ENCODE measurements at places on chromosomes 7 and 10. TPM values are rescaled to one million over a fixed set of nuclear protein-coding genes. Genes with fewer than 3 reads are reported as not detected.

DNA sequence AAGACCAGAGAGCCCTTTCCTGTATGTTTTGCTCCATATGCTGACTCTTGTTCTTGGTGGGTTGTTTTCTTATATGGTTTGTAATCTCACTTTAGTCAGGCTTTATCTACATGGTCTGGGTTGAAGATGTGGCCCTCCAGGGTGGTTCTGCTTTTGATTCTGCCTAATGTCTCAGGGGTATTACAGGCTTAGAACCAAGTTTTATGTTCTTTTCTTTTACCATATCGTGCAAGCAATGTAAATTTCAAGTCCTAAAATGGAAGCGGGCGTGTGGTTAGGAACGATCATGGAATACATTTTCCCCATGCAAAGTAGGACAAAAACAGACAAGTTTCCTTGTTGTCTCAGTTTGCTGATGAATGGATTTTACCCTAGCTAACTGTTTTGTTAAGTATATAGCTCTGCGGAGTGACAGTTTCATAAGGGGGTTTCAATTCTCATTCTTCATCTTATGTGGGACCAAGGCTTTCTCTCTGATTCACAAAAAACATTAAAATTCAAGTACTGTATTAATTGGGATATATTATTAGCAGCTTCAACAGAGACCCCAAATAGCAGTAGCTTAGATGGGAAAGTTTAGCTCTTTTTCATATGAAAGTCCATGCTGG is 58.7 kb downstream of the MTURN start:
- DNase-seq: no peak

DNA sequence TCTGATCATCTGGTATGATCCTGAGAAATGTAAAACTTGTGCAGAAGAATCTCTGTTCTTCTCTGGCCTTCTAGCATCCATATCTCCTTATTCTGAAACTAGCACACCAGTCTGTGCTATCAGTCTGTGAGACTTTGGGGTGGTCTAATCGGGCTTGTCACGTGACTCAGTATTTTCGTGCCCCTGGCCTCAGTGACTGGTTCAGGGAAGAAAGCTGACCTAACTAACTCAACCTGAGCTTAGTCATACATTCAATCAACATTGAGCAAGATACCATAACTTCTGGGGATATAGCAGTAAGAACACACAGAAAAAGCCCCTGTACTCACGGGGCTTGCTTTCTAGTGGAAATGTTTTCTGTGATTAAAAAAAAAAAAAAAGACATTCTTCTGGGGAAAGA is 109.3 kb downstream of the DKK1 start:
- no peak for DNase-seq

DNA sequence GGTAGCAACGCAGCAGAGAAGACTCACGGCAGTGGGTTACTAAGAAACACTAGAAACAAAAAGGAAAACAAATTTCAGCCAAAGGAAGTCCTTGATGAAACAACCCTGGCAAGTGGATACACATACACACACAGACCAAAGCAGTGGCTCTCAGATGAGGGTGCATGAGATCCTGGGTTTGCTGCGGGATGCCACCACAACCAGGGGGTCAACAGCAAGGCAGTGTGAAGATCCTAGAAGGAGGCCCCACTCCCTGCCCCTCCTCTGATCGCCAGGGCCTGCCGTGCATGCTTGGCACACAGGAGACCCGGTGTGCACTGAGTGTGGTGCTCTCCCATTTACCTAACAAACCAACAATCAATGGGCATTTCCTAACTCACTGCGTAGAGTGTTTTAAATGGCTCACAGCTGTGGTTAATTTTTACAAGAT is 252.3 kb upstream of the KLF14 start:
- DNase-seq: no peak

- DNase-seq: peak; percentile 94
These were observed 51.9 kb downstream of the DENND11 start for GRCh38 chr7:141649865-141650634.

PRSS37 gene
- not detected for total RNA-seq

ANKRD61 gene
- total RNA-seq: 0.15 TPM

SPAM1 gene
- total RNA-seq: not detected

- DNase-seq: no peak
These were observed 99.4 kb downstream of the RSU1 start for GRCh38 chr10:16717622-16718395.

GRCh38 chr7:55085511-55086412 is 66.9 kb downstream of the EGFR start:
- no peak for DNase-seq

DNA sequence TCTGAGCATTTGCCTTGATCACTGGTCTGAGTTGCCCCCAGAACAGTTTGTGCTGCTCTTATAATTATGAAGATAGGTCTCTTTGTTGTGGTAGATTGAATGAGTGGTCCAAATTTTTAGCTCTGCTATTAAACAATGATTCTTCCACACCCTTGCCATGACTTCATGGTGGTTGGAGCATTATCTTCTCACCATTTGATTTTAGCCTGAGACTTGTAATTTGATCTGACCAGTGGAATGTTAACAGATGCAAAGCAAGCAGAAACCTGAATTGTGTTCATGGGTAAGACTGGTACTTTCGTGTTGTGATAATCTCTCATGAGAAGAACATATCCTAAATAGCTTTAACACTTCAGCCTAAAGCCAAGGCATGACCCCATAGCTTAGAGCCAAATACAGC is 139.1 kb downstream of the TFPI2 start:
- no peak for DNase-seq

PLAU gene
- total RNA-seq: 5.4 TPM

AFAP1L2 gene
- total RNA-seq: 3.8 TPM

HGF gene
- total RNA-seq: 0.11 TPM

DNA sequence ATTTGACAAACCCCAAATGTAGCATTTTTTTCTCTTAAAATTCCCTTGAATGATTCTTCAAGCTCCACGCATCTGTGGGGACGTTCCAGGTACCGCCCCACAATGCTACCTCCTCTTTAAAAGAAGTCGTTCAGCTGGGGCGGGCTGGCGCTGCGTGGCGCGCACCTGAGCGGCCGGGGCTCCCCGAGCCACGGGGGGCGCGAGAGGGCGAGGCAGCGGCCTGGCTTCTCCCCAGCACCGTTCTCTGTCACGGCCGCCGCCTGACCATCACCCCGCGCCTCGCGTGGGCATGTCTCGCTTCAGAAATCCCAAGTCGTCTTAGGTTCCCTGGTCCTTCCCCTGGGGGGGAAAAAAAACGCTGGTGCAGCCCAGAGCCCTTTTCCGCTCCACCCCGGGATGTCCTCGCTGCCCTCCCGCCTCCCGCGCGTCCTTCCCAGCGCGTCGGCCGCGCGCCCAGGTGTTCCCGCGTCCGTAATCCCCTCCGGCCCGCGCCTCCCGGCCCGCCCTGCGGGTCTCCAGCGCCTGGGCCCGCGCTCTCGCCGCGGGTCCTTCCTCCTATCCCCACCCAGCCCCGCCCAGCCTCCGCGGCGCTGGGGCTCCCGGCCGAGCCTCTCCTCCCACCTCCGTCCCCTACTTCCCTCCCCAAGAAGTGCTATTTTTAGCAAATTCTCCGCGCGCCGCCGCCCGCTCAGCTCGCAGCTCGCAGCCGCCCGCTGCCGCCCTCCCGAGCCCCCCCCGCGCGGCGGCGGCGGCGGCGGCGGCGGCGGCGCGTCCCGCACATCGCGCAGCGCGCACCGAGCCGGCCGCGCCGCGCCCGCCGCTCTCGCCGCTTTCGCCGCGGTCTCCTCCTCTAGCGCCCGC is 58.7 kb upstream of the PRPS1L1 start:
- peak; percentile 36 for DNase-seq

GRCh38 chr7:158067219-158067930 is 520.2 kb downstream of the PTPRN2 start:
- no peak for DNase-seq

CLRN3 gene
- total RNA-seq: not detected

GRCh38 chr7:28115261-28115660 is 65.3 kb downstream of the JAZF1 start:
- DNase-seq: no peak

GRCh38 chr10:35192645-35193249 is 66.1 kb downstream of the CREM start:
- DNase-seq: peak; percentile 58

GRCh38 chr7:50369143-50370026 is 64.9 kb downstream of the IKZF1 start:
- peak; percentile 43 for DNase-seq

DNA sequence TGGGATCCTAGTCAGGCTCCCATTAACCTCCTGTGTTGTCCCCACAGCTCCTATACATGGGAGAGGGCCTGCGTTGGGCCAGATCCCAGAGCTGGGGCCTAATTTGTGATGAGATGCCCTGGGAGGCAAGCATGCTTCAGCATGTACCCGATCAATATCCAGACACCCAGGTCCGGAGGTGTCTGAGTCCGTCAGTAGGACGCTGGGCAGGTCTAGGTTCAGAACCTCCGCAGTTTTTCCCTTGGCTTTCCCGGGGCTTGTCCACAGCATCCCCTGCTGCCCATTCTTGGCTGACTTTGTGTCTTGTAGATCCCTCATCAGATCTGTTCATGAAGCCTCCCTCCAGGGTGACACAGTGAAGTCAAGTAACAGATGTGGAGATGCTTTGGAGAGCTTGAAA is 32.7 kb upstream of the RBAK start:
- DNase-seq: peak; percentile 1

DEPP1 gene
- total RNA-seq: 34.0 TPM

DNA sequence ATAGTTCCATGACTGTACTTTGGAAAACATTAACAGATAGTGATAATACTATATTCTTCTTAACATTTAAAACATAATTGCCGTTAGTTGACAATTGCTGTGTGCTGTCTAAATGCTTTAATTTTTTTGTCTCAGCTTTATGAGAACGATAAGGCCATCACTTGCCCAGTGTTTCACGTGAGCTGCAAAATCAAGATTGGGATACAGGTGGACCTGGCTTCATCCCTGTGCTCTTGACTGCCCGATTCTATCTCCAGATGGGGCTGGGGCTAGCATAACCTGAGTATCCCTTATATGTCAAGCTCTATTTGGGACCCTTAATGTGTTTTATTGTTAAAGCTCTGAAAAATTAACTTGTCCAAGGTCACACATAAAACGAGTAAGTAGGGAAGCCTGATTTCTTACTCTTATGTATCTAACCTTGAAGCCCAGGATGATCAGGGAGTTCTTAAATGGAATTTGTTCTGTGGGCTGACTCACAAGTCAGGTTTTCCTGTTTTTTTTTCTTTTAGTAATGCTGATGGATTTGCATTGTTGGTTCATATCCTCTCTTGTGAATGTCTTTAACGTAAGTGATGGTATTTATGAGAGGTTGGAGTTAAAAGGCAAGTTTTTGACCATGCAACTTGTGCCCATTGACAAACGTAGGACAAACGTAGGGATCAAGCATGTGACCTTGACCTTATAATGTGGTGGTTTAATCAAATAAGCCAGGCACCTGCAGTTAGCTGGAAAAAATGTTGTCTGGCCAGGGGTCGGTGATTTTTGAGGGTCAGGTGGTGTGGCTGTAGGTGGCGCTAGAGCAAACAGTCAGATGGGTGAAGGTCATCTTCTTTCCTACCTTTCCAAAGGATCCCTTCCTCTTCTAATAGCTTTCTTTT is 3.6 kb downstream of the PRKAR2B start:
- DNase-seq: no peak

- no peak for DNase-seq
These were observed 63.4 kb downstream of the RAMP3 start for GRCh38 chr7:45220846-45221618.

CAV1 gene
- total RNA-seq: 0.69 TPM

GRCh38 chr7:30526163-30526562 is 21.5 kb upstream of the GGCT start:
- DNase-seq: no peak

ACBD7 gene
- 4.2 TPM for total RNA-seq

NKX2-3 gene
- not detected for total RNA-seq

GRCh38 chr10:102120142-102120990 is at the start of gene LDB1:
Gene LDB1 (minus strand): TSS chr10:102120368. CDS start chr10:102120110, 258 bp downstream.
- DNase-seq: peak; percentile 89

GRCh38 chr7:146943483-146943882 is 826.9 kb downstream of the CNTNAP2 start:
- DNase-seq: no peak

DNA sequence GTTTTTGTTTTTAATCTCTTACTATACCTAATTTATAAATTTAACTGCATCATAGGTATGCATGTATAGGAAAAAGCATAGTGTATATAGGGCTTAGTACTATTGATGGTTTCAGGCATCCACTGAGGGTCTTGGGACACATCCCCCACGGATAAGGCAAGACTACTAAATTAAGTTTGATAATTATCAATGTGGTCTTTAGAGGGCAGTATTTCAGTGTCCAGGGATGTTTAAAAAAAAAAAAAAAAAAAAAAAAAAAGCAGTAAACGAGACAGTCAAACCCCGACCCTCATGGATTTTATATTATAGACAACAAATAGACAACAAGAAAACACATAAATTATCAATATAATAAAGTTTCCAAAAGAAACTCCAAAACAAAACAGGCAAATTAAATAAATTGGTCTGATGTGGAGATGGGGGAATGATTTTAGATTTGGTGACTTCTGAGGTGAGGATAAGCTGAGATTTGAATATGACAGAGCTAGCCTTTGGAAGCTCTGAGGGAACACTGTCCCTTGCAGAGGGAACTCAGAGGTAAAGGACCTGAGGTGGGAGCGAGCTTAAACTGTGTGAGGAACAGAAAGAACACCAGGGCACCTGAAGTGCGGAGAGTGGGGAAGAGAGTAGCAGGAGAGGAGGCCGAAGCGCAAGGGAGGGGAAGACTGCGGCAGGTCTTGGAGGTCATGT is 14.8 kb downstream of the ACSM6 start:
- DNase-seq: peak; percentile 14

- DNase-seq: no peak
These were observed 745 bp upstream of the ORAI2 start for GRCh38 chr7:102432442-102433218.

ZFAND2A gene
- total RNA-seq: 12.2 TPM

DNA sequence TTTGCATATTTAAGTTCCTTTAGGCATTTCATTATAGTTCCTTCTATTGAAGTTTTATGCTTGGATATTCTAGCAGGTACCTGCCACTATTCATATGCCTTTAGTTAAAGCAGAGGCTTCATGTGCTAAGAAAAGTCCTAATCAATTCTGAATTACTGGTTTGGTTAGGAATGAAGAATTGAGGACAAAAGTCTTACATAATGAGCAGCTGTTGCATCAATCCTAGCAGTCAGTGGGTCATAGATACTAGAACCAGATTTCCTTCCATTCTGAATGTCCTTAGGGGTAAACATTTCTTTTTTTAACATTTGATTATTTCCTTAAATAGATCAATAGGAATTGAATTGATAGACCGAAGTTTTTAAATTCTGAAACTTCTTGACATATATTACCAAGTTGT is 59.2 kb downstream of the CDK13 start:
- no peak for DNase-seq

DNA sequence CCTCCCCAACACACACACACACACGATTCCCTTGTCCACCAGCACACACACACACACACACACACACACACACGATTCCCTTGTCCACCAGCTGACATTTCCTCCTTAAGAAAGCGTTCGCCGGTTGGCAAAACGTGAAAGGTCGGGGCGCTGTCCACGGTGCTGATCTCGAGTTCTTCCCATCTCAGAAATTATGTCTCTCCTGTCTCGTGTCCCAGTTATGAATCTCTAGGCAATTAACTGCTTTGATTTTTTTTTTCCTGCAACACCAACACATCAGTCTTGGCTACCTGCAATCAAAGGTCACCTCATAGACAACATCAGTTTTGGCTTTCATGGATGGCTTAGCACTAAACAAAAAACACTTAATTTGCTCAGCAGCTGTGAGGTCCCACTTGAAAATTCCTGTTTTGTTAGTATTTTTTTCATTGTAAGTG is 1.9 kb downstream of the INA start:
- DNase-seq: peak; percentile 86

Data from cardiac muscle cell (in vitro differentiated cells and primary cell).